ENCODE measurements at places on chromosomes 11 and 22.

DNA sequence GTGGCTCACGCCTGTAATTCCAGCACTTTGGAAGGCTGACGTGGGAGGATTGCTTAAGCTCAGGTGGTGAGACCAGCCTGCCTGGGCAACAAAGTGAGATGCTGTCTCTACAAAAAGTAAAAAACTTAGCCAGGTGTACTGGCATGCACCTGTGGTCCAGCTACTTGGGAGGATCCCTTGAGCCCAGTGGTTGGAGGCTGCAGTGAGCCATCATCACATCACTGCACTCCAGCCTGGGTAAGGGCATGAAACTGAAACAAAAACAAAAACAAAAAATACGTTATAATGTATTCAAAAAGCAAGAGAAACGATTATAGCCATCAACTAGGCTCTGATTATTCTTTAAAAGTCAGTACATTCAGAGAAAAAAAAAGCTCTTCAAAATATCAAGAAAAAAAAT, 62.5 kb downstream of the TCF20 start:
- H3K4me3 ChIP-seq = no peak overlapping the region
- no peak for DNase-seq
- H3K27me3 ChIP-seq = no peaks in the 10 kb centered on the region
- no peaks in the 10 kb centered on the region for H3K4me1 ChIP-seq

- peaks cover 22% of the 10 kb centered on the region for H3K4me1 ChIP-seq
- H3K27ac ChIP-seq = no peak overlapping the region
- peaks cover 21% of the 10 kb centered on the region for H3K36me3 ChIP-seq
- H3K27me3 ChIP-seq = no peaks in the 10 kb centered on the region
- H3K4me3 ChIP-seq = no peak overlapping the region
These were observed 8.6 kb upstream of the POLDIP3 start for GRCh38 chr22:42623301-42623751.

- no peak overlapping the region for H3K27ac ChIP-seq
- no peak overlapping the region for H3K4me3 ChIP-seq
- H3K27me3 ChIP-seq = no peaks in the 10 kb centered on the region
- no peaks in the 10 kb centered on the region for H3K36me3 ChIP-seq
These were observed 510.2 kb downstream of the METTL15 start for GRCh38 chr11:28618416-28618815.

GRCh38 chr11:61887839-61888494, 3.4 kb downstream of the FADS3 start:
- peaks cover 18% of the 10 kb centered on the region for H3K4me1 ChIP-seq
- H3K27me3 ChIP-seq = no peaks in the 10 kb centered on the region
- H3K27ac ChIP-seq = peak overlapping the region; percentile 71
- no peaks in the 10 kb centered on the region for H3K36me3 ChIP-seq
- no peak overlapping the region for H3K4me3 ChIP-seq

- H3K4me1 ChIP-seq = no peaks in the 10 kb centered on the region
- peak; percentile 55 for DNase-seq
- H3K4me3 ChIP-seq = peak overlapping the region; percentile 34
- no peaks in the 10 kb centered on the region for H3K36me3 ChIP-seq
These were observed 836 bp downstream of the SPON1 start for GRCh38 chr11:13963169-13963948.

DNA sequence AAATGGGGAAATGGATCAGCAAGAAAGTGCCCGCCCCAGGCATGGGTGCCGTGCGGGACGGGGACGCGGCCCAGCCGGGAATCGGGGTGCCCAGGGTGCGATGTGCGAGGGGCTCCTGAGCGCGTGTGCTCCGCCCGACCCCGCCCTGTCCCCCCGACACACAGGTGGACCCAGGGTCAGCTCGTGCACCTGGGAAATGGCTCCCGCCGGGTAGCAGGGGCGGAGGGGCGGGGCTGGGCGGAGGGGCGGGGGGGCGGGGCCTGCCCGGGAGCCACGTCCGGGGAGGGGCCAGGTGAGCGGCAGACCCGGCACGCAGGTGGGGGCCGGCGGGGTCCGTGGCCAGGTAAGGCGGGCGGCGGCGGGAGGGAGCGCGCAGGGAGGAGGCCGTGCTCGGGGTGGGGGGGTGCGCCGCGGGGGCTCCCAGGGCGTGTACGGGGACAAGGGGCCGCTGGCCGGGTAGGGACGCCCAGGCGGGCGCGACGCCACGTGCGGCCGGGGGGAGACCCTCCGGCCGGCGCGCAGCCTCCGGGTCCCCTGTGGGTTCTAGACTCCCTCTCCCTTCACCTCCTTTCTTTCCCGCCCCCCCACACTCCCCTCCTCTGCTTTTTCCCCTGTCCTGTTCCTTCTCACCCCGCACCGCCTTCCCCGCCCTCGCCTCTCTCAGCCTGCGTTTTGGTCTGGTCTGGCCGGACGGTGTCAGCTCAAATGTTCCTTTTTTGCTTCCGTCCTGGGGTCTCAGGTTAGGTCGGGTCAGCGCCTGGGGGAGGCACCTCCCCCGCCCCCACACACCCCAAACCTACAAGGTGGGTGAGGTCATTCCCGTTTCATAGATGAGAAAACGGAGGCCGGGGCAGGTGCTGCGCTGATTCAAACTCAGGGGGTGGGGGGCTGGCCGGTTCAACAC, at the start of gene ARHGAP8:
Gene ARHGAP8, plus strand, starts transcription at position 291 of the 904 bp plus-strand sequence. CDS start 33,953 bp downstream, outside the sequence.
- DNase-seq = no peak
- H3K4me1 ChIP-seq = no peaks in the 10 kb centered on the region
- no peak within 1 kb of the TSS for H3K27ac ChIP-seq
- peaks cover 40% of the 10 kb centered on the region for H3K27me3 ChIP-seq
- no peaks in the 10 kb centered on the region for H3K36me3 ChIP-seq

- DNase-seq = peak; percentile 77
- no peaks in the 10 kb centered on the region for H3K36me3 ChIP-seq
- no peaks in the 10 kb centered on the region for H3K27me3 ChIP-seq
- no peak overlapping the region for H3K27ac ChIP-seq
These were observed 79.9 kb downstream of the GRAMD1B start for GRCh38 chr11:123509737-123510578.

DNA sequence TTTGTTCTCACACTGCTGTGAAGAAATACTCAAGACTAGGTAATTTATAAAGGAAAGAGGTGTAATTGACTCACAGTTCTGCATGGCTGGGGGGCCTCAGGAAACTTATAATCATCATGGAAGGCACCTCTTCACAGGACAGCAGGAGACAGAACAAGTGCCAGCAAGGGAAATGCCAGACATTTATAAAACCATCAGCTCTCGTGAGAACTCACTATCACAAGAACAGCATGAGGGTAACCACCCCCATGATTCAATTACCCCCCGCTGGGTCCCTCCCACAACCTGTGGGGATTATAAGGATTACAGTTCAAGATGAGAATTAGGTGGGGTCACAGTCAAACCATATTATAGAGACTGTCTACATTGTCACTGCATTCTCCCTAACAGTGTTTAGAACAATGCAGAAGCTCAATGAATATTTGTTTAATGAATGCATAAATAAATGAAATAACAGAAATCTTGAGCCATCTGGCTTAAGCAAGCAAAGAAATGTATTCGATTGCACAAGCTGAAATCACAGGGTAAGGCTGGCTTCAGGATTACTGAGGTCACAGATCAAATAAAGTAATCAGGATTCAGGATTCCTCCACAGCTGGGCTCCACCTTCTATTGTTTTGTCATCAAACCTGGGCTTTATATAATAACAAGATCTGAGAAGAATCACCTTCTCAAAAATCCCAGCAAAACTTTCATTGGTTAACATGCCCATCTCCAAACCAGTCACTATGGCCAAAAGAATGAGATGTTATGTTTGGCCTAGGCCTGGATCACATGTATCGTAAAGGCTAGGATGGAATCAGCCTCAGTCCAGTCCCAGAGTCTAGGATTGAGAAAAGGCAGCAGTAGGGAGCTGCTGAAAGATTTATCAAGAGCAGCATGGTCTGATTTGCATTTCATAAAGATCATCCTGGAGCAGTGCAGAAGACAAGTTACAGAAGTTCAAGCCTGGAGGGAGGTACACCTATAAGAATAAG, 137.8 kb upstream of the UBASH3B start:
- no peak overlapping the region for H3K4me3 ChIP-seq
- DNase-seq = peak; percentile 14
- H3K27me3 ChIP-seq = 0 out of 2 replicates have a peak, but pooled peaks cover 8% of the 10 kb centered on the region

DNA sequence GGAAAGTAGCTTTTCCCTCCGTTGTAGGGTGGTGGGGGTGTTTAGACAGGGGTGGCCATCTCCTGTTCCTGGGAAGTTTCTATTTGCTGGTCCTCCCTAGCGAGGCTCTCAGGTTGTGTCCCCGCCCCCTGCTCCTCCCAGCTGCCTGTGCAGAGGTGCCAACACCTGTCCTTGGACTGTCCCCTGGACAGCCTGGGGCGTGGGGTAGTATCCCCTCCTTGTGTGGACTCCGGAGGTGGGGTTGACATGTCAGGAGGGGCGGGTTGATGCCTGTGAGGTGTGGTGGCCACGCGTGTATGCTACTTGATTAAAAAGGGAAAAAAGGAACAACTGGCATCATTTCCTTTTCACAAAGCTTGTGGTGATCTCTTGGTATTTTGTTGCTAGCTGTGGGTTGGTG, 14.3 kb upstream of the RANBP1 start:
- H3K4me1 ChIP-seq = no peaks in the 10 kb centered on the region
- H3K36me3 ChIP-seq = peaks cover 31% of the 10 kb centered on the region
- no peaks in the 10 kb centered on the region for H3K27me3 ChIP-seq
- no peak overlapping the region for H3K4me3 ChIP-seq

DNA sequence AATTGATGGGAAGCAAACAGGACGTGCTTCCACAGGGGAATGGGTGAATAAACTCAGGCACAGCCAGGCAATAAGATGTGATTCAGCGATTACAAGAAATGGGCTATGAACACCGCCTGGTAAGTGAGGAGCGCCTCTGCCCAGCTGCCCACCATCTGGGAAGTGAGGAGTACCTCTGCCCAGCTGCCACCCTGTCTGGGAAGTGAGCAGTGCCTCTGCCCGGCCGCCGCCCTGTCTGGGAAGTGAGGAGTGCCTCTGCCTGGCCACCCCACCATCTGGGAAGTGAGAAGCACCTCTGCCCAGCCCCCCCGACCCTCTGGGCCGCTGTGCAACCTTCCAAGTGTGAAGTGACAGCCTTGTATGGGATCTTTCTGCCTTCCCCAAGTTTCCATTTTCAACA, 73.2 kb upstream of the PRR5 start:
- H3K27ac ChIP-seq = no peak overlapping the region
- H3K27me3 ChIP-seq = no peaks in the 10 kb centered on the region
- no peaks in the 10 kb centered on the region for H3K36me3 ChIP-seq
- DNase-seq = no peak
- H3K4me1 ChIP-seq = no peaks in the 10 kb centered on the region

GRCh38 chr11:63915961-63916836, 765 bp downstream of the RCOR2 start:
- H3K4me1 ChIP-seq = peaks cover 13% of the 10 kb centered on the region
- H3K27ac ChIP-seq = no peak overlapping the region
- no peaks in the 10 kb centered on the region for H3K36me3 ChIP-seq
- H3K27me3 ChIP-seq = no peaks in the 10 kb centered on the region
- peak; percentile 64 for DNase-seq
